H4 (cell line): ENCODE measurements at places on chromosomes 3 and 15.

GRCh38 chr15:65772930-65773329 is 19.2 kb downstream of the DENND4A start:
- no peak for DNase-seq

DNA sequence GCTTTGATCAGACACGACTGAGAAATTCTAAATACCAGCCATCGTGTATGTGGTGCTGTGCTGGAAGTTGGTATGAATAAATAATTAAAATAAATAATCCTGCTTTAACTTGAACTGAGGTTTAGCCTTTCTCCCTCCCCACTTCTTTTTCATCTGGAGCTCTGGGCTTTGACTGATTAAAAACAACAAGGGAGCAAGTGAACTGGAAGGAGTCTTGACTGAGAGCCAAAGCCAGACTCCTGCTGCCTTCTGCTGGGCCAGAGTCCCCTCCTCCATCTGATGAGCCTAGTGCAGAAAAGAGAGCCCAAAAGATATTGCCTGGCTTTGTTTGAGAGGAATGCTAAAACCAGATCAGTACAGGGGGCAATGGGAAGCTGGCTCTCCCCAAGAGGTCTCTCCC is 96.0 kb downstream of the CCNL1 start:
- no peak for DNase-seq

DNA sequence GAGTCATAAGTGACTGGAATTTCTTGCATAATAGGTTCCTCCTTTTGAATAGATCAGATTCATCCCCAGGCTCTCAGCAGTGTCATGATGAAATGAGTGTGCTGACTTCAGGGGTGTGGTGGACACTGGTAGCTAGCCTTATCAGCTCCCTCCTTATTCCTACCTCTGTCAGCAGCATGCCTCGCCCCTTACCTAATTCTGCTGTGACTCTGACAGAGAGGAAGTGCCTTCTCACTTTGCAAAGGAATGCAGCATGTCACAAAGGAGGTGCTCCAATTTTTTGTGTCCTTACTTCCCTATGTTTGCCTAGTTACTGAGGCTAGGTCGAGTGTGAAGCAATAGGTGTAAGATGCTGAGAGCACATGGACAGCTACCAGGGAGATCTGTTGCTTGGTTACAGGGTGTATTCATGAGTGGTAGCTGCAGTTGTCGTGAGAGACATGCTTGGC is 90.6 kb downstream of the TNFAIP8L3 start:
- no peak for DNase-seq

GRCh38 chr15:24917431-24917830 is 37.4 kb upstream of the SNRPN start:
- no peak for DNase-seq
